ENCODE measurements at places on chromosomes 7 and 10.

DNA sequence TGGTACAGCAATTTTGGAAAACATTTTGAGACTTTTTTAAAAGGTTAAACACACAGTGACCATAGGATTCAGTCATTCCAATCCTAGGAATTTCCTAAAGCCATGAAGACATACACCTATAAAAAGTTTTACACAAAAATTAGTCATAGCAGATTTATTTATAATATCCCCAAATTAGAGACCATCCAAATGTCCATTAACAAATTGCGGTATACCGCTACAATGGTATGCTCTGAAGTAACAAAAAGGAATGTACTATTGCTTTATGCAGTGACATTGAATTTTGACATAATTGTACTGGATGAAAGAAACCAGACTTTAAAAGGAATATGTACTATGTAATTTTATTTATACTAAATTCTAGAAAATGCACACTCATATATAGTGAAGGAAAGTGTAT lies 362.8 kb downstream of the HGF start:
- no peak for DNase-seq

- DNase-seq = no peak
These were observed 5.2 kb upstream of the GATA3 start for GRCh38 chr10:8049045-8049864.

DNA sequence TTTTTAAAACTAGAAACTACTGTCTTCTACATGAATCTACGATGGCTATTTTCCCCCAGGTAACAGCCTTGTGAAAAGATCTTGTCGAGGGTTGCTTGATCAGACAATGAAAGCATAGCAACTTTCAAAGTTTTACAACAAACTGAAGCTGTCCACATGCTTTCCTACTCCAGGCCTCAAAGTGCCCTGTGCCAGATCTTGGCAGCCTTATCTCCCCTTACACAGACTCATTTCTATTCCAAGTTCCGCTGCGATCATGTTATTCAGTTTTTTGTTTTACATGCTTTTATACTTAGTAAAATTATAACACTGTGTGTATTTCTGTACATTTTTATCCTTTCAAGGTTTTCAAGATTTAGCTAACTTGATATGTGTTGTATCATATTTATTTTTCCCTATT lies 661.7 kb upstream of the SORCS1 start:
- DNase-seq = no peak

- DNase-seq = no peak
These were observed 40.3 kb upstream of the DLD start for GRCh38 chr7:107850643-107851042.

DNA sequence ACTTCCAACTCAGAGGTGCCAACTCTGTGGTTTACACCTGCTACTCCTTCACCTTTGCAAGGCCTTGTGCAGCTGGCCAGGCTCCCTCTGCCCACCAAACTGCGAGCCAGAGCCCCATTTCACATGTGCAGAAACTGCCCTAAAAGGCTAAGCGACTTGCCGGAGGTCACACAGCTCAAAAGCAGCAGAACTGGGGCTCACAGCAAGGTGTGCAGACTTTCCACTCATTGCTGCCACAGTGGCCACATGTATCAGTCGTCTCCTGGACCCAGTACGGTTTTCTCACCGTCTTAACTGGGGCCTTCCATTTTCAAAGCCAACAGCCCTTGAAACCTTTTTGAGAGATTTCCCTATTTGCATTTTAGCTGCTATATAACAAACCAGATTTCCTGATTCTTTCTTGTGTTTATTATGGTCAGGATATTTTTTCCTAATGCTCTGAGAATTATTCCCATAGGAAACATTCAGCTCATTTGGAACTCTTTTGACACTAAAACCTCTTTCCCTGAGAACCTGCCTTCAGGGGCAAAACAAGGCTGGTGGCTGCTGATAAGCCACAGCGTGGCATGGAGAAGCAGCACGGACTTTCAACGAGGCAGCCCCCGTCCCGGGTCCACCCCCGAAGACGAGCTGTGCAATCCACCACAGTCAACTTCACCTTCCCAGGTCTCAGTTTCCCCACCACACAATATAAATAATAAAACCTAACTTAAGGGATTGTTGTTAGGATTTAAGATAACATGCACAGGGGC lies 29.9 kb downstream of the SORBS1 start:
- no peak for DNase-seq

DNA sequence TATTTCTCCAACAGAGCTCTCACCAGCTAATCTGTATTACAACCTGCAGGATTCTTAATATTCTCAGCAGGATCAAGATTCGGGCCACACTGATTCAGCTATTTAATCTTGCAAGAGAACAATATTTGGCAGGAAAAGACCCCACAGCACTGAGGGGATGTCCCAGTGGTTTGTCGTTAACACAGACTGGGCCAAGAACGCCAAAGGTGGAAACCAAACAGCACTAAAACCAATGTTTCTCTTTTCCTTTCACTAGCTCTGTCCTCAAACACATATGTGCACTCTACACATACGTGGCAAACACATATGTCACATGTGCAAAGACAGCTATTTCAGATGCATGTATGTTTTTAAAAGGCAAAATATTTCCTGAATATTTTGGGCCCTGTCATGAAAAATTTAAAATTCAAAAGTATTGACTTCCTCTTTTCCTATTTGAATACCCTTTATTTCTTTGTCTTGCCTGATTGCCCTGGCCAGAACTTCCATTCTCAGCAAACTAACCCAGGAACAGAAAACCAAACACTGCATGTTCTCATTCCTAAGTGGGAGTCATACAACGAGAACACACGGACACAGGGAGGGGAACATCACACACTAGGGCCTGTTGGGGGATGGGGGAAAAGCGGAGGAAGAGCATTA lies 51.7 kb upstream of the NEBL start:
- DNase-seq = no peak

DNA sequence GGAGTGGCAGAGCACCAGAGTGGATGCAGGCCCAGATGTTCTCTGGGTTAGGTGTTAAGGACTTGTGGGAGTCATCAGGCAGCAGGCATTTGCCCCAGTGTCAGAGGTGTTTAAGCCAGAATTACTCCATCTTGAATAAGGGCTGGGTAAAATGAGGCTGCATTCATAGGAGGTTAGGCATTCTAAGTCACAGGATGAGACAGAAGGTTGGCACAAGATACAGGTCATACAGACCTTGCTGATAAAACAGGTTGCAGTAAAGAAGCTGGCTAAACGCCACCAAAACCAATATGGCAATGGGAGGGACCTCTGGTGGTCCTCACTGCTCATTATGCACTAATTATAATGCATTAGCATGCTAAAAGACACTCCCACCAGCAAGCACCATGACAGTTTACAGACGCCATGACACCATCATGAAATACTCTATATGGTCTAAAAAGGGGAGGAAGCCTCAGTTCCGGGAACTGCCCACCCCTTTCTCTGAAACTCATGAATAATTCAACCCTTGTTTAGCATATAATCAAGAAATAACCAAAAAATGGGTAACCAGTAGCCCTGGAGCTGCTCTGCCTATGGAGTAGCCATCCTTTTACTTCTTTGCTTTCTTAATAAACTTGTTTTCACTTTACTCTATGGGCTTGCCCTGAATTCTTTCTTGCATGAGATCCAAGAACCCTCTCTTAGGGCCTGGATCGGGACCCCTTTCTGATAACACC lies 882 bp upstream of the LRRC61 start:
- DNase-seq = peak; percentile 63

DNA sequence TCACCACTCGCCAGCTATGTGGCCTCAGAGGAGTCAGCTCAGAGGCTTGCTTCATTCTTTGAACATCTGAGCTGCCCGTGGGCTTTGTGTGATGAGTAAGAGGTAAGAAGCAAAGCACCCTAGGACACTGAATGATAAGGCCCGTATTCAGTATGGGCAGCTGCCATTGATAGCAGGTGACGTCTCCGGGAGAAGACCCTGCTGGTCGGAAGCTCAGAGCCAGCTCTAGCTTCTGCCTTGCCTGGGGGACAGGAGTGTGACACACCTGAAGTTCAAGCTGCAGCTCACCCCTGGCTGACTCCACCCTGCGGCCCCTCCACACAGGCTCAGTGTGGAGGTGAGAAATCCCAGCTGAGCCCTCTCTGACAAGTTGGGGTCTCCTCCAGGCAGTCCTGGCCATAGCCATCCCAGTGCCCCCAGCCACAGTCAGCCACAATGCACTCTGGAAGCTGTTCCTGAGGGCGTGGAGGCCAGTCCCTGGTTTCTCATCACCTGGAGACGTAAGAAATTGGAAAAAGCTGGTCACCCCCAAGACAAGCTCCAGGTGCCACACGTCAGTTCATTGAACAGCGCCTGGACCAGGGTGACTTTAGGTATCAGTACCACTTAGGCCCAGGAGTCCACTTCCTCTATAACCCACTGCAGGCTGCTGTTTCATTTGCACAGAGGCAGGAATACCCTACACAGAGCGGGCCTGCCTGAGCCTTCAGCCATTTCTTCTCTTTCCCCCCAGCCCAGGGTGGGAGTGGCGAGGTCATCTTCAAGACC lies 164.9 kb upstream of the RHEB start:
- DNase-seq = no peak

GRCh38 chr7:2870471-2870931 lies 26.4 kb upstream of the GNA12 start:
- no peak for DNase-seq

GRCh38 chr7:100567751-100568175 lies 5.9 kb downstream of the SAP25 start:
- DNase-seq = no peak

DNA sequence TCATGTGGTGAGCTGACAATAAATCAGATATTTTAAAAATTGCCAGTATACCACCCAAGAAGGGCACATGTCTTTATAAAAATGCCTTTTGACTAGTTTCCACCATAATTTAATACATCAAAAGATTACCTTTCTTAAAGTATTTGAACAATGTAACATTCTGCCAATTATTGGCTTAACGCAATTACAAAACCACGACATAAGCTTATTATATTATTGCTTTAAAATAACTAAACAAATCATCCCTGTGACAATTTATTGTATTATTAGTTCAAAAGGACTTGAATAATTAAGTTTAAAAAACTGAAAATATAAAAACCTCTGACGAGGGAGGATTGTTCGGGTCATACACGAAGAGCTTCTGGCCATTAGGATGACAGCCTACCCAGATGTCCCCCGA lies 9.6 kb upstream of the PON3 start:
- no peak for DNase-seq

DNA sequence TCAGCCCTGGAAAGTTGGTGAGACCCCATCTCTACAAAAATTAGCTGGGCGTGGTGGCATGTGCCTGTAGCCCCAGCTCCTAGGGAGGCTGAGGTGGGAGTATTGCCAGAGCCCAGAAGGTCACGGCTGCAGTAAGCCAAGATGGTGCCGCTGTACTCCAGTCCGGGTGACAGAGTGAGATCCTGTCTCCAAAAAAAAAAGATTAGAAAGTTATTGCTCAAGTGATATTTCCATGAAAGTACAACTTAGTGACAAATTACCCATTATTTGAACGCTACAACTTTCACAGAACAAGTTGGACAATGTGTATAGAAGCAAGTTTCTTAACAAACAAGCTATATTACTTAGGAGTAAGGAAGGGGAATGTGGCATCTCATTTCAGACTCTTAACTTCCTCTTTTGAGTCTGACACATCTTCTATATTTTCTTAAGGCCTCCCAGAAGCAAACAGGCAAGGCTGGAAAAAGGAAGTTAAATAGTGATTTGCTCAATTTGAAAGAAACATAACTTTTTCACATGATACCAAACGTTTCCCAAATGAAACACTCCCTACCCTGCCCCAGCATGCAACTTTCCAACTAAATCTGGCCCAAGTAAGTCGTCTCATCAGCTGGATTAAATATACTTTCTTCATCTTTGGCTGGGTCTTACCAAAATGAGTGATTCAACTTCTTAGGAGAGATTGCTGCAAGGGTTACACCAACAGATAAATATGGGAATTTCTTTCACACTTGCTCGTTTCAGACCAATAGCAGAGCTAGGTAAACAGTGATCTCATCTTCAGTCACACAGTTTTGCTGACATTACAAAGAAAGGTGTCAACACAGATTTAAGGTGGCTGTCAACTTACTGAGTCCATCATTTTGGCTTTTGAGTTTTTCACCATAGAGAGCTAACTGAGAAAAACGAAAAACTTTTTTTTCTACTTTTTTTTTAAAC lies 66.3 kb upstream of the KLF6 start:
- DNase-seq = no peak

- DNase-seq = no peak
These were observed 84.2 kb downstream of the AUTS2 start for GRCh38 chr7:69682518-69682917.

DNA sequence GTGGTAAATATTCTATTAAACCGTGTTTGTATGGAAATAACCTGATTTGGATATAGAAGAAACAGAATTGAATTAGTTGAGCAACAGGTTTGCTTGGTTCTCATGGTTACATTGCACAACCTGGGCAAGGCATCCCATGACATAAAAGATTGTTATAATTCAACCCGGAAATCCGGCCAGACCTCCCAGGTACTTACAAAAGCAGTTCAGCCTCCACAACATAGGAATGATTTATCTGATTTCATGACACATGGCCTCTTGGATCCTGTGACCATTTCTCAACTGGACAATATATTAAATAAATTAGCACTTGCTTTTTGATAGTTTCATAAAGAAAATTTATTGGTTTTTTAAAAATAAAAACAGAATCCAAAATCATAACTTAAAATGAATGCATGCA lies 55.1 kb upstream of the PTPN12 start:
- DNase-seq = no peak

- no peak for DNase-seq
These were observed 18.1 kb downstream of the HACD1 start for GRCh38 chr10:17599089-17599488.

GRCh38 chr10:132884041-132884440 lies 58.3 kb downstream of the CFAP46 start:
- no peak for DNase-seq

DNA sequence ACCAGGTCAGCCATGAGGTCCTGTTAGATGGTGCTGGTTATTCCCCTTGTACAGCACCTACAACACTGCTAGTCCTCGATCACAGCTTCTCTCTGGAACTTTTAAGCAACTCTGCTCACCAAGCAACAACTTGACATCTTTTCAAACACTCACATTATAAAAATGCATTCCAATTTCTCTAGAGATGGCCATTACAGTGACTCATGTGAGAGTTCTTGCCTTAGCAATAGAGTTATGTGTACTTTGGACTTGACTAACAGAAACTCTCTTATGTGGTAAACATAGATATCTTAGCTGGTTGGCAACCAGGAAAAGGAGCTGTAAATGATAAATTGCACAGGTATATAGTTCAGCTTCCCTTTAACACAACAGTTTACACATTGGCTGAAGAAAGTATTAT lies 122.2 kb downstream of the PDE1C start:
- DNase-seq = no peak

DNA sequence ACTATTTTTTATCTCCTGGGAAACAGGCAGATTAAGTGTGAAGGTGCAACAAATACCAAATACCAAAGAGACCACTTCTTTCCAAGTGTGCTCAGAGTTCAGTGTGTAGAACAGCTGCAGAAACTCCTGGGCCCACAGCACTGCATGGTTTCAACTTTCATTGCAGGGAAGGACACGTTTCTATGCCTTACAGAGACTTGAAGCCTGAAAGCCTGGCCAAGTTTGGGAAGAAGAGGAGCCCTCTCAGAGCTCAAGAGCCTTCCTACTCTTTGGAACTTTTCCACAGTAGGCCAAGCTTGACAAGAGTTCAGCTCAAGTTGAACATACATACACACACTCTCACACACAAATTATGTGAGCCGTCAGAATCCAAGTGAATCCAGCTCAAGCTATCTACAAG lies 2.5 kb downstream of the HOXA4 start:
- no peak for DNase-seq

- no peak for DNase-seq
These were observed 46.3 kb upstream of the ZNF800 start for GRCh38 chr7:127438836-127439235.

- DNase-seq = no peak
These were observed 1.2 kb downstream of the DYDC2 start for GRCh38 chr10:80357851-80358125.
